ENCODE measurements at places on chromosomes 1 and 21.
A peak's percentile ranks its signal among the peaks of the same experiment; 100 is the strongest.

GRCh38 chr1:248730507-248731335, 24.8 kb downstream of the LYPD8 start:
- no peak overlapping the region for H3K4me3 ChIP-seq
- H3K4me1 ChIP-seq, result no peaks in the 10 kb centered on the region
- H3K27me3 ChIP-seq, result no peaks in the 10 kb centered on the region
- H3K36me3 ChIP-seq, result no peaks in the 10 kb centered on the region
- H3K27ac ChIP-seq, result no peak overlapping the region
- no peak for DNase-seq

DNA sequence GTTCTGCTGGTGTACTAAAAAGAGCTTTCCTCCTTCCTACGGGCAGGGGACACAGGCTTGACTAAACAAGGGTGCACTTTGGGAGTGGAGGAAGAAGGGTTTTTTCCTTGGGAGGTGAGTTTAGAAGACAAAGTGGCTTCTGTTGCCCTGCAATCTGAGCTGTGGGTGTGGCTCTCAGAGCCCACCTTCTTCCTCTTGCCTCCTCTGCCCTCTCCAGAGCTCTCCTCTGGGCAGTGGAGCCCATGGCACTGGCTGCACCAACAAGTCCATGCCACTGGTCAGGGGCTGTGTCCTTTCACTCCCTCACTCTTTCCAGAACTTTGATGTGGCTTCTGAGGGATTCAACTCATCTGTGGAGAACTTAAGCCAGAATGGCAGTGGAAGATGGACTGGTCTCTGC, 25.6 kb upstream of the PSMB2 start:
- H3K4me3 ChIP-seq, result no peak overlapping the region
- no peaks in the 10 kb centered on the region for H3K36me3 ChIP-seq
- H3K27ac ChIP-seq, result no peak overlapping the region
- DNase-seq, result no peak

DNA sequence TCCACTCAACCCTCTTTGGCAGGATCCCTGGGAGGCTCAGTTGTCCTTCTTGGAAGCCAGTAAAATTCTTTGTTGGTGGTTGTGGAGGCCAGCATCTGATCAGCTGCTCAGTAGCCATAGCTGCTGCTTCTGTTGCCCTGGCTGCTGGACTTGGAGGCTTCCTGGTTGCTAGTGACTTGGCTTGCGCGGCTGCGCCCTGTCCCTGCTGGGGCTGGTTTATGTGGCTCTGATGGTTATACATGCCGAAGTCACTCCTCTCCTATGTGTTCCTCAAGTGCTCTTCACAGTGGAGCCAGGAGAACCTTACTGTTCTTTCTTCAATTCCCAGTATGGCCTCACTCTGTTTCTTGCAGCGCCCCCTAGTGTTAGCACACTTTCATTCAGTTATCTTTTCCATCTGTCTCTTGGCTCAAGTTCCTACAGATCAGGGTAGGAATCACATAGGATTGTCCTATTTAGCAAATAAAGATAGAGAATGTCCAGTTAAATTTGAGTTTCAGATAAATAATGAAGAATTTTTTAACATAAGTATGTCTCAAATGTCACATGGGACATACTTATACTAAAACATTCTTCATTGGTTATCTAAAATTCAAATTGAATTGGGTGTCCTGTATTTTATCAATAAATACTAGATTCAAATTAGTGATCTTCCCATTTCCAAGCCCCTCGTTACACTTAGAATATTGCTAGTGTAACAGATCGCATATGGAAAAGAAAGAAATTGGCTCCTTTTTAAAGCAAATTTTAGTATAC, 176.5 kb downstream of the TGFB2 start:
- DNase-seq, result peak; percentile 57
- H3K27ac ChIP-seq, result no peak overlapping the region
- no peaks in the 10 kb centered on the region for H3K4me1 ChIP-seq
- H3K4me3 ChIP-seq, result no peak overlapping the region

DNA sequence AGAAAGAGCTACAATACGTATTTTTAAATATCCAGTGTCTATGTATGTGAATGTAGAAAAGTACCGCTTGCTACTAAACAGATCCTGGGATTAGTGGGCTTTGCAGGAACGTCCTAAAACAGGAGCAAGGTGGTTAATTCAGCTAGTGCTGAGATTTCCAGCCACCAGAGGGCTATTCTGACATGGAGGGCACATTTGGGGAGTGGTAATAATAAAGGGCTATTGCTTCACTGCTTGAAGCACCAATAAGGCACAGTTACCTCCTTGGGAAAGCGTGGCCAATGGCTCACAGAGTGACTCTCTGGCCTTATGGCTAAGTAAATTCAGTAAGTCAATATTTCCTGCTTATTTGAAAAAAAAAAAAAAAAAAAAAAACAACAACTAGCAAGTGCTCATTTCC, 152.4 kb downstream of the GABPA start:
- no peak overlapping the region for H3K4me3 ChIP-seq
- no peak overlapping the region for H3K27ac ChIP-seq
- H3K36me3 ChIP-seq, result peaks cover 3% of the 10 kb centered on the region
- no peaks in the 10 kb centered on the region for H3K27me3 ChIP-seq
- no peaks in the 10 kb centered on the region for H3K4me1 ChIP-seq
- DNase-seq, result no peak

DNA sequence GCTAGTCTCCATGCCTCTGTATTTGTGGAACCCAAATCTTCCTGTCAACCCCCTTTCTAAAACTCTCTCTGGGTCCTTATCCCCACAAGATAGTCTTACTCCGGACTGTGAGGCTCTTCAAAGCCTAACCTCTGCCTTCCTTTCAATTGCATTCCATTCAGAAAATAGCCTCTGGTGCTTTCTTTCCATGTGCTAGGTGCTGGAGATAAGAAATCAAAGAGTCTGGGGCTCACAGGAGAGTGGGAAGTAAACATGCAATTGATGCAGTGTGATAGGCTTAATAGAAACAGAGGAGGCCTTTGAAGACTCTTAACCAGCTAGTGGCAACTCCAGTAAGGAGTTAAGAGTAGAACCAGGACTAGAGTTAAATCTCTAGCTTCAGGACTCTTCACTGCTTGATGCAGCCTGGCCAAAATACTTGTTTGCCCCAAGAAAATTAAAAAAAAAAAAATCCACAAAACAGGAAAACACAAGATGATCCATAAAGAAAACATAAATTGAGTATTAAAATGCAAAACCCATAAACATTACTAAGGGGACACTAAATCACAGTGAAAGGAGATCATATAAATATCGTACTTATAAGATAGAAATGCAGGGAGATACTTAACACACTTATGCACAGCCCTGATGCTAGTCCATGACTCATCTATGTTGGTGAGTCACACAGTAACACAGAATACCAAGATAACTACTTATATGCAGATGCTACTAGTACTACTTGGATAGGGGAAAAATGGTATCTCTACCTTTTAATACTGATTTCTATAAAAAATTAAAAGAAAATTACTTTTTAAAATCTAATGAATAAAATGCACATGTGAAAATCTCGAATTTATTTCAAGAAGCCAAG, 341.5 kb downstream of the KCNH1 start:
- no peaks in the 10 kb centered on the region for H3K4me1 ChIP-seq
- no peak overlapping the region for H3K4me3 ChIP-seq
- no peaks in the 10 kb centered on the region for H3K36me3 ChIP-seq
- H3K27ac ChIP-seq, result no peak overlapping the region
- H3K27me3 ChIP-seq, result no peaks in the 10 kb centered on the region

DNA sequence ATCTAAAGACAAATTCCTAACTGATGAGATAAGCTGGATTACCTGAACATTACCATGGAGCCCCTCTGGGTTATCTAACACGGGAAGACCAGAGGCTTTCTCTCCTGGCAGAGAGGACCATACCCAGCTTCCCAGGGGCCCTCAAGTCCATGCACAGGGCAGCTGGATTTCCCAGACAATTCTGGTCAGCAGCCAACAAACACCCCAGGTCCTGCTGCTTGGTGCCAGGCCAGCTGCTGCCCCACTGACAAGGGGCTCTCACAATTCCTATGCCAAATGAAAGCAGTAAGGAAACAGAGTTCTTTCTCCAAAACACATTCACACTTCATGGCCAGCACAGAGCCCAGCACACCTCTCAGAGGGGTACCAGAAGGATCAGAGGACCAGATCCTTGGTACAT, 114.2 kb downstream of the HLCS start:
- H3K36me3 ChIP-seq, result no peaks in the 10 kb centered on the region
- no peak overlapping the region for H3K4me3 ChIP-seq
- H3K27ac ChIP-seq, result no peak overlapping the region
- DNase-seq, result no peak
- H3K4me1 ChIP-seq, result no peaks in the 10 kb centered on the region

DNA sequence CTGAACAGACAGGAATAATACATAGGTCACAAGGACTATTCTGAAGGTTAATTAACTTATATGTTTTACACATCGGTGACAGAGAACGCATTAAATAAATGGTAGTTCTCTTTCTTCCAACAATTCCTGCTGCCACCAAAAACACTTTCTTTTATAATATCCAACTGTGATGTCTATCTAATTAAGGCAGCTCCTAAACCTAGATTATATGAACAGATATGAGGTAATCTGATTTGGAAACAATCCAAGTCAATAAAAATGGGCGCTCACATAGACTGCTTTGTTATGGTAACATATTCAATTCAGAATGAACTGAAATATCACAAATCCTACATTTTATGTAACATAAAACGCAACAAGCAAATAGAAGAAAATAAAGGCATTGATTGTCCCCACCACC, 16.0 kb downstream of the CYYR1 start:
- H3K4me1 ChIP-seq, result no peaks in the 10 kb centered on the region
- H3K4me3 ChIP-seq, result no peak overlapping the region
- H3K27ac ChIP-seq, result no peak overlapping the region
- peaks cover 2% of the 10 kb centered on the region for H3K36me3 ChIP-seq
- no peaks in the 10 kb centered on the region for H3K27me3 ChIP-seq

DNA sequence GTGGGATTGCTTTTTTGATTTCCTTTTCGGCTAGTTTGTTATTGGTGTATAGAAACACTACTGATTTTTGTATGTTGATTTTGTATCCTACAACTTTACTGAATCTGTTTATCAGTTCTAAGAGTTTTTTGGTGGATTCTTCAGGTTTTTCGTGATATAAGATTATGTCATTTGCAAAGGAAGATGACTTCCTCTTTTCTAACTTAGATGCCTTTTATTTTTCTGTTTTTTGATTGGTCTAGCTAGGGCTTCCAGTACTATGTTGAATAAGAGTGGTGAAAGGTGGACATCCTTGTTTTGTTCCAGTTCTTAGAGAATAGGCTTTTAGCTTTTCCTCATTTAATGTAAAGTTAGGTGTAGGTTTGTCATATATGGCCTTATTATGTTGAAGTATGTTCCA, 13.1 kb upstream of the NHLH2 start:
- no peak overlapping the region for H3K27ac ChIP-seq
